ENCODE measurements at places on chromosomes 11 and 22.

GRCh38 chr11:94169516-94169915 lies 40.9 kb downstream of the PANX1 start:
- DNase-seq: no peak

DNA sequence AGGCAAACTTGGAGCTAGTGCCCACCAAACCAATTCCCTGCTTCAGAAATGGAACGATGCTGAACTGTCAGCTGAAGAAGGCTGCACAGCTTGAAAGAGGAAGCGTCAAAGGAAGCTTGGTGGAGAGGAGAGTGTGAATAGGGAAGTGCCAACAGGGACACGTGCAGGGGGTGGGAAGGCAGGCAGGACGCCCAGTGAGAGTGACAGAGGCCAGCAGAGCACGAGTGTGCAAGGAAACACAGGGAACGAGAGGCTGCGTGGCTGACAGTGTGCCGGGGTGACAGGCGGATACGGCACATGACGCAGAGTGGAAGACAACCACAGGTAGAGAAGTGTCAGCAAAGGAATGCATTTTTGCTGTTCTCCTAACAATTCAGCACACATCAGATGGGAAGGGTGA lies 196.4 kb downstream of the LARGE1 start:
- no peak for DNase-seq

DNA sequence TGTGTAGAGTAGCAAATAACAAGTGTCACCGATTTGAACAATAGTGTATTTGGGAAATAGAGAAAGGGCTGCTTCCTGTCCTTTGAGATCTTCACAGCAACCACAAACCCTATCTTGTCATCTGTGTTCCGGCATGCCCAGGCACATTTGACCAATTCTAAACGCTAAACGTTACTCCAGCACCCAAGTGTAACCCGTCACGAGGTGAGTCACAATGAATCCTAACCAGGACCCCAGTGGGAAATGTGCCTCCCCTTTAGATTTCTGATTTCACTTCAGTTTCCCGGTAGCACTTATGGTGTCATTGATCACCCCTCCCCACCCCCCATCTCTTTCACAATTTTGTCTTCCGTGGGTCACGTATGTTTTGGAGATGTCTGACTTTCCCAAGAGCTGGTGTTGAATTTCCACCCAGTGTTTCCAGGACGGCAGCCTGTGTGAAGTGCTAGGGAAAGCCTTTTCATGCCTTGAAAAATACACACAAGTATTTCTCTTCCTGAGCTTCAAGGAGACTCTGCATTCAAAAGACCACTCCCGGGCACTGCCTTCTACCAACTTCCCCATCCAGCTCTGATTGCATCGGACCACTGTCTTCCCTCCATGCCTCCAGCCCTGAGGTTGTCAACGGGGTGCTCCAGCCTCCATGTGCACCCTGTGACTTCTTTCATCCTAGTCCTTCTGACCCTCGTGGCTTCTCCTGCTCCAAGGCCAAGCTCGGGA lies 10.5 kb upstream of the C11orf24 start:
- DNase-seq: no peak

DNA sequence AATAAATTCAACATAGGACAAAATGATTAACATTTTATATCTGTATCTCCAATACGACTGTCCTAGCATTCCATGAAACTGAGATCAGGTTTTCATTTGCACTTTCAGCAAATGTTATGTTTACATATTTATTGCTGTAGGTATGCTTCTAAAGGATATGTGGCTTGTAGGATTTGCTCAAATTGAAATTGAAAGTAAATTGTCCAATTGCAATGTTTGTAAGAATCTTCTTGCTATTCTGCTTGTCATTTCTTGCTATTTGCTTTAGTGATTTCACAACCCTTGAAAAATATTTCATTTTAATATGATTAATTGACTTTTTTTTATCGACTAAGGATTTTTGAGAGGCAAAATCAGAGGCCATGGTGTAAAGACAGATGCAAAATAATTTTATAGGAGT lies 904.2 kb upstream of the RAG2 start:
- DNase-seq: no peak

- DNase-seq: no peak
Observed at GRCh38 chr22:46656856-46657654, 36.9 kb downstream of the GRAMD4 start.

- no peak for DNase-seq
Observed at GRCh38 chr11:96986516-96986915, 596.7 kb downstream of the JRKL start.

- no peak for DNase-seq
Observed at GRCh38 chr11:128520888-128521681, 66.3 kb downstream of the ETS1 start.

GRCh38 chr11:121067026-121067425 lies 34.0 kb upstream of the TECTA start:
- no peak for DNase-seq

DNA sequence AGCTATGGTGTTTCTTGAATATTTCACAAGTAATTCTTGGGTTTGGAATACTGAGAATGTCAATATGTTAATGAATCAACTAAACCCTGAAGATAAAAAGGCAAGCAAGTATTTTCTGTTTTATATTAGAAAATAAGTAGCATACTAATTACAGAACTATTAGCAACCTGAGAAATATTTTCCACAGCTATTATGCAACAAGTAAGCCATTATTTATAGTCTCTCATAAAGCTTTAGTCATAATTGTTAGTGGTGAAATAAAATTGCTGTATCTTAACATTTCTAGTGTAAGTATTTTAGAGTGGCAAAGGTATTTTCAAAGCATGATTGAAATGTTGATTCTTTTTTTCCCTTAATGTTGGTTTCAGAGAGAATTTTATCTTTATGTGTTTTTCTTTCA lies 53.3 kb downstream of the FAR1 start:
- DNase-seq: no peak

DNA sequence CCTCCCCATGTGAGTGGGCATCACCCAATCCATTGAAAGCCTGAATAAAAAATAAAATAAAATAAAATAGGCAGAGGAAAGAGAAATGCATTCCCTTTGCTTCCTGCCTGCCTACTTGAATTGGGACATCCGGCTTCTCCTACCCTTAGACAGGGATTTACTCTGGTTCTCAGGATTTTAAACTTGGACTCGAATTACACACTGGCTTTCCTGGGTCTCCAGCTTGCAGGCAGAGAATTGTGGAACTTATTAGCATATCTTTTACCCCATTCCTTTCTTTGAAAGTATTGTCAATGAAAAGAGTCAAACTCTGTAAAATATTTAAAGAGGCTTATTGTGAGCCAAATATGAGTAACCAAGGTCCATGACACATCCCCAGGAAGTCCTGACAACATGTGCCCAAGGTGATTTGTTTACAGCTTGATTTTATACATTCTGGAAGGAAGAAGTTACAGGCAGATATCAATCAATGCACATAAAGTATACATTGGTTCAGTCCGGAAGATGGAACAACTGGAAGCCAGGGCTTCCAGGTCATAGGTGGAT lies 78.4 kb upstream of the CCDC90B start:
- DNase-seq: no peak

DNA sequence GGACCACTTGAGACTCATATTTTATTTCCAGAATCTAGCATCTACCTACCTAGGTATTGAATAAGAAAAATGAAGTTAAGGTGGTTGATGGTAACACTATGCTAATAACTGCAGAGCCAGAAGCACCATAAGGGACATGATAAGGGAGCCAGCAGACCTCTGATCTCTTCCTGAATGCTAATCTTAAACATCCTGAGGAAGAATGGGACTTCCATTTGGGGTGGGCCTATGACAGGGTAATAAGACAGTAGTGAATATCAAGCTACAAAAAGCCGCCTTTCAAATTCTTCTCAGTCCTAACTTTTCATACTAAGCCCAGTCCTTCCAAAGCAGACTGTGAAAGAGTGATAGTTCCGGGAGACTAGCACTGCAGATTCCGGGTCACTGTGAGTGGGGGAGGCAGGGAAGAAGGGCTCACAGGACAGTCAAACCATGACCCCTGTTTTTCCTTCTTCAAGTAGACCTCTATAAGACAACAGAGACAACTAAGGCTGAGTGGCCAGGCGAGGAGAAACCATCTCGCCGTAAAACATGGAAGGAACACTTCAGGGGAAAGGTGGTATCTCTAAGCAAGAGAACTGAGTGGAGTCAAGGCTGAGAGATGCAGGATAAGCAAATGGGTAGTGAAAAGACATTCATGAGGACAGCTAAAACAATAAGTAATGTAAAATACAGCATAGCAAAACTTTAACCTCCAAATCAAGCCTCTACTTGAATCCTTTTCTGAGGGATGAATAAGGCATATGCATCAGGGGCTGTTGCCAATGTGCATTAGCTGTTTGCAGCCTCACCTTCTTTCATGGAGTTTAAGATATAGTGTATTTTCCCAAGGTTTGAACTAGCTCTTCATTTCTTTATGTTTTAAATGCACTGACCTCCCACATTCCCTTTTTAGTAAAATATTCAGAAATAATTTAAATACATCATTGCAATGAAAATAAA lies 2.1 kb downstream of the HBB start:
- no peak for DNase-seq

DNA sequence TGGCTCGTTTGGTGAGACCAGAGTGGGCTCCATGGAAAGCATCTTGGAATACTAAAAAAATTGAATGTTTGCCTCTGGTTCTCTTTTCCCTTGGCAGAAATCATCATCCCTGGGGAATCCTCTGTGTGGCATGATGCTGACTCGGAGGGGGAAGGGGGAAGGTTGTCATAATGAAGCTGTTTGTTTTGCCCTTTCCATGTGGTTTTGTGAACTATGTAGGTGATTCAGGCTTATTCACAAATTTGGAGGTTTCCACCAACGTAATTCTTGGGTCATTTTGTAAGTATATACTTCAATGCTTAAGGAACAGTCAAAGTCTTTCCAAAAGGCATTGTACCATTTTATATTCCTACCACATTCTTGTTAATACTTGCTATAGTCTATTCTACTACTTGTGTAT lies 754.0 kb upstream of the FAT3 start:
- no peak for DNase-seq

- DNase-seq: no peak
Observed at GRCh38 chr11:5679811-5680210, 5.1 kb downstream of the TRIM5 start.

- DNase-seq: no peak
Observed at GRCh38 chr11:69409812-69410645, 71.4 kb upstream of the LINC01488 start.

- DNase-seq: no peak
Observed at GRCh38 chr11:47863898-47864430, 15.8 kb upstream of the NUP160 start.

GRCh38 chr22:27628891-27629631 lies 172.5 kb downstream of the MN1 start:
- DNase-seq: no peak

- DNase-seq: no peak
Observed at GRCh38 chr11:110710628-110711381, 1.4 kb downstream of the ARHGAP20 start.

- no peak for DNase-seq
Observed at GRCh38 chr11:35618497-35619115, 346 bp downstream of the FJX1 start.

- DNase-seq: no peak
Observed at GRCh38 chr11:67581469-67581868, 2.1 kb upstream of the GSTP1 start.

DNA sequence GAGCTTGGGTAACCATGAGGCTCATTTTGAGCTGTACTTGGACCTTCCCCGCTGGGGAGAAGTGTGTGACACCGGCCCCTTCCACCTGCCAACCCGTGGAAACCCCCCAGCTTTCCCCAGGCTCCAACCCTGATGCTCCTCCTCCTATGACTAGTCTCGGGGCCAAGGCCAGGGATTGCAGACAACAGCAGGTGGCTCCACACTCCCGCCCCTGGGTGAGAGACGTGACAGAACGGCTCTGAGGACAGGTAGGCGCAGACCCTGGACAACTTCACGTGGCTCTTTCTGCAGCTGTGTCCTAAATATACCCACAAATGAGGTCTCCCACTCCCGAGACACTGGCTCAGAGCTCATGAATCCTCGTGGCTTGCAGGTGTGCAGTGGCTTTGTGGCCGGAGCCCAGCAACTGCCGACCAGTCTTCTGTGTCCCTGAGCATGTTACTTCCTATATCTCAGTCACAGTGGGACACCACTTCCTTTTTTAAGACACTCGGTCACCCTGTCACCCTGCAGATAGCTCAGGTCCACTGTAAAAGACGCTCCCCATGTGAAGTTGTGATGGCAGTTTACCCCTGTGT lies 55.2 kb downstream of the NECTIN1 start:
- DNase-seq: no peak

DNA sequence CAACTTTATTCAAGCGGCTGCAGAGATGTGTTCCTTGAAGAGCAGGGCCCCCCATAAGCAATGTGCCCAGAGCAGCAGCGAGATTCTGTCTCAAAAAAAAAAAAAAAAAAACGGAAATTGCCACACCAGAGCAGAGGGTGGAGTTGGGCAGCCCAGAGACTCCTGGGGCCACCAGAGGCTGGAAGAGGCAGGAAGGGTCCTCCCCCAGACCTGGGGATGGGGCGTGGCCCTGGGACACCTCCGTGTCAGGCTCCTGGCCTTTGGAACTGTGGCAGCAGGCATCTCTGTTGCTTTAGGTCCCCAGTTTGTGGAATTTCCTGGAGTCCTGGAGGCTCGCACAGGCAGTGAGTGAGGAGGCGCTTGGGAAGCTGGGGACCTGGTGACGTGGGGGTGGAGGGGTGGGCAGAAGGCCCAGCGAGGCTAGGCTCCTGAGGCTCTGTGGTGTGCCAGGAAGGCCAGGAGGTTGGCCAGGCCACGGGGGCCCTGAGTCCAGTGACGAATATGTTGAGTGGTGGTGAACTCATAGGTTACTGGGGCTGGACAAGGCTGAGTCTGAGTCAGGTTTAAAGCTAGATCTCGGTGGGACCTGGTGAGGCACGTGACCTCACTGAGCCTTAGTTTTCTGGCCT lies 735.6 kb downstream of the BRD1 start:
- DNase-seq: no peak

- DNase-seq: no peak
Observed at GRCh38 chr22:25380122-25380747, 160.8 kb downstream of the CRYBB2 start.

- DNase-seq: no peak
Observed at GRCh38 chr11:121048464-121049233, 24.7 kb downstream of the TBCEL start.

All from central memory CD8-positive, alpha-beta T cell (primary cell).